ENCODE measurements at places on chromosomes 4 and X.
A peak's percentile ranks its signal among the peaks of the same experiment; 100 is the strongest.

DNA sequence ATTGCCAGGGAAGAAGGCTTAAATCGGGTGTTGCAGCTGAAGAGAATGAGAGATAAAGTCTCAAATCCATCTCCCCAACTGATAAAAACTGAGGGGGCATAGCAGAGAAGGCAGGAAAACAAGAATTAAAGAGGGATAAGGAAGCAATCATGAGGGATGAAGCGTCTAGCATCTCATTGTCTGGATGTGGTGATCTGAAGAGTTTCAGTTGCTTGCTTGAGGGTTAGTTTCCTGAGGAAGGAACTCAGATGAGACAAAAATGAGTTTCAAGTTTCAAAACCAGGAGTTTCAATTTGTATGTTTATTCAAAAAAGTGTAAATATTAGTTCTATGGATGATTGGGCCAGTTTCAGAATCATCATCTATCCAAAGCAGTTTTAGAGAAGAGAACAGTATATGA lies 496.9 kb downstream of the RAB28 start:
- DNase-seq: no peak

GRCh38 chr4:14916554-14917297 lies 85.6 kb upstream of the CPEB2 start:
- no peak for DNase-seq

GRCh38 chr4:84218031-84218430 lies 281.1 kb downstream of the NKX6-1 start:
- no peak for DNase-seq

- peak; percentile 21 for DNase-seq
Measured at GRCh38 chr4:47686294-47686872, 151.5 kb downstream of the CORIN start.

GRCh38 chr4:39279416-39279815 lies 86.7 kb downstream of the RFC1 start:
- no peak for DNase-seq

GRCh38 chr4:112881842-112882241 lies 167.6 kb upstream of the ANK2 start:
- DNase-seq: no peak

- DNase-seq: no peak
Measured at GRCh38 chr4:167290678-167291077, 56.4 kb upstream of the SPOCK3 start.

GRCh38 chr4:38235354-38235753 lies 275.2 kb downstream of the PTTG2 start:
- DNase-seq: no peak

DNA sequence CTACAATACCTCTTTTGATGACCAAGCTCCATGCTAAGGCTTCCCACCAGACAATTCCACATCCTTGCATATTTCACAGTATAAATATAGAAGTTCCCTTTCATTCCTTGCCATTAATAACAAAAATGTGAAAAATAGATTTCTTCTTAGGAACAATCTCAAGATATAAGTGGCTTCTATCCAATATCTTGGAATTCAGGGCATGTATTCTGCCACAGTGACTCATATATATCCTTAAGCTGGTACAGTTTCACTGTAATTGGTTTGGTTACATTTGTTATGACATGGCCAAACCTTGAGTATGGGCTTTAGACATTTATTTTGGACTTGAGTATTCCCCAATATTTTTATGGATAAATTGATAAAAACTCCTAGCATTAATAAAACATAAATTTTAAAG lies 181.7 kb upstream of the DDX53 start:
- no peak for DNase-seq

DNA sequence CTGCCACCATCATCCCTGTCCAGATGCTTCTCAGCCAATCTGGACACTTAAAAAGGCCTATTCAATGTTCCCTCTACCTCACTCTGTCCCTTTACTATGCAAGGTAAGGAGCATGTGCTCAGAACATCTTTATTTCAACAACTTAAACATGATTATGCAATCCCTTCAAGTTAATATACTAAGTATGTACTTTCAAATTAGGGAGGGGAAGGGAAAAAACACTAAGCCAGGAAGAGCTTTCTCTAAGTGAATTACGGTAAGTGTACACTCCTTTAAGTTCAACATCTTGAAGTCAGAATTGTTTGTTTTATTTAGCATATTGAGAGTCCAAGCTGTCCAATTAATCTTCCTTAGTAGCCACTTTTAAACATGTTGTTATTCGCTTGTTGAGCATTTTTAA lies 14.1 kb downstream of the SLC10A7 start:
- no peak for DNase-seq

GRCh38 chr4:165971933-165972332 lies 98.9 kb downstream of the TLL1 start:
- no peak for DNase-seq

GRCh38 chr4:106869551-106869950 lies 166.6 kb downstream of the DKK2 start:
- DNase-seq: no peak

- DNase-seq: no peak
Measured at GRCh38 chr4:13938299-13938698, 310.8 kb upstream of the BOD1L1 start.

- DNase-seq: no peak
Measured at GRCh38 chr4:185404031-185404430, 7.4 kb downstream of the ANKRD37 start.

GRCh38 chrX:13647709-13648212 lies 5.2 kb upstream of the TCEANC start:
- DNase-seq: peak; percentile 28

DNA sequence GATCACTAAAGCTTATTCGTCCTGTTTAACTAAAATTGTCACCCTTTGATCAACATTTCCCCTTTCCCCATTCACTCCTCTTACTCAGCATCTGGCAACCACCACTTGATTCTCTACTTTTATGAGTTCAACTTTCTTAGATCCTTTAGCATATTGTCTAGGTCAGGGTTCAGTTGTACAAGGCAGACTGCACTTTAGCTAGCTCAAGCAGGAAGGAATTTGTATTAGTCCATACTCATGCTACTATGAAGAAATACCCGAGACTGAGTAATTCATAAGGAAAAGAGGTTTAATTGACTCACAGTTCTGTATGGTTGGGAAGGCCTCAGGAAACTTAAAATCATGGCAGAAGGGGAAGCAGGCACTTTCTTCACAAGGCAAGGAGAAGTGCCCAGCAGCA lies 44.3 kb downstream of the TASL start:
- no peak for DNase-seq

DNA sequence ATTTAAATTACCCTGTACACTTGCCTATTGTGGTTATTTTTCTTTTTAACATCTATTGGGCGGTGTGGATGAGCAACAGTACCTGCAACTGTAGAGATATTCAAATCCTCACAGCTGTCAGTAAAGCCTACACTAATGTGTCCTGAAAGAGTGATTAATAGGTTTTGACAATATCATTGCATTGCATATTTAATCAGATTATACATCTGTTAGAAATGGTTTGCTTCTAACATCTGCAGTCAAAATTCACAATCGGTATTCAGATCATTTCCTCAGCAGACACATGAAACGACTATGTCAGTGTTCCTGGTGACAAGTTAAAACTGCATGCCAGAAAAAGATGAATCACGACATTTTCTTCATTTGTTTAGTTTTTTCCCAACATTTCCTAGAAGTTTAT lies 254.6 kb upstream of the EPHA5 start:
- DNase-seq: no peak

DNA sequence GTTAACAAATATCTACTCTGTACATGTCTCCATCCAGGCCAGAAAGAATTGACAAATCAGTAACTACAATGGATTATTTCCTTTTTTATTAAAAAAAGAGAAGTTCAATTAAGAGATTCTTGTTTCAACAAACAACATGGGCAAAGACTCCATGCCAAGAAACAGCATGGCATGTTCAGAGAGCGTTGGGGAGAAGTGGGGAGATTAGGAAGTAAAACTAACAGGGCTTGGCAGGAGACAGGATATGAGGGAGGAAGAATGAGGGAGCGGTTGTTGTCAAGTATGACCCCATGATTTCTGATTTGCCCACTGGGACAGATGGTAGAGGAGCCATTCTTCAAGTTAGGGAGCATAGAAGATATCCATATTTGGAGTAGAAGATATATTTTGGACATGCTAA lies 128.4 kb downstream of the RNF150 start:
- no peak for DNase-seq

DNA sequence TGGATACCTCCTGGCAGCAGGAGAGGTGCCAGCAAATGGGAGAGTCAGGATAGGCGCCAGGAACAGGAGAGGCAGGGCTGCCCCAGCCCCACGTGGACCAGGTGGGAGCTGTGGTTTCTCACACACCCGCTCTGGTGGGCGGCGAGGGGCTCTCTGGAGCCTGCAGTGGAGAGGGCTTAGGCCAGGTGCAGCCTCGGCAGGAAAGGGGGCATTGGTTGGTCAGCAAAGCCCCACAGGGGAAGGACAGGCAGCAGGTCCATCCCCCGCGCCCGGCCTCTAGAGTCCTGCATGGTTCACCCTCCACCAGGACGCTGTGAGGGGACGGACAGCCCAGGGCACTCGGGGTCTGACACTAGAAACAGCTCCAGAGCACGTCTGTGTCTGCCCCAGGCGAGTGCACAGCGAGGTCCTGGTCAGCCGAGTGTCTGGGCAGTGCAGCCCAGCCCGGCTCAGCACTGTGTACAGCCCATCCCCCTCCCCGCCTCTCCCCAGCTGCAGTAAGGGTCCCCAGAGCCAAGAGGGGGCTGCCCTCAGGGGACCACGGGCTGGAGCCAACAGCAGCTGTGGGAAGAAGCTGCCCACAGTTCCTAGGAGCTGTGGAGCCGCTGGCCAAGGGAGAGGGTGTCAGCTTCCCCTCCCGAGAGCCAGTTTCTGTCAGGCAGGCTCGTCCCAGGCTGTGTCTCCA lies 8.2 kb downstream of the ATP5ME start:
- DNase-seq: no peak

- no peak for DNase-seq
Measured at GRCh38 chrX:137432609-137433008, 133.3 kb upstream of the ZIC3 start.

GRCh38 chrX:16629909-16630308 lies 20.0 kb upstream of the S100G start:
- DNase-seq: no peak

DNA sequence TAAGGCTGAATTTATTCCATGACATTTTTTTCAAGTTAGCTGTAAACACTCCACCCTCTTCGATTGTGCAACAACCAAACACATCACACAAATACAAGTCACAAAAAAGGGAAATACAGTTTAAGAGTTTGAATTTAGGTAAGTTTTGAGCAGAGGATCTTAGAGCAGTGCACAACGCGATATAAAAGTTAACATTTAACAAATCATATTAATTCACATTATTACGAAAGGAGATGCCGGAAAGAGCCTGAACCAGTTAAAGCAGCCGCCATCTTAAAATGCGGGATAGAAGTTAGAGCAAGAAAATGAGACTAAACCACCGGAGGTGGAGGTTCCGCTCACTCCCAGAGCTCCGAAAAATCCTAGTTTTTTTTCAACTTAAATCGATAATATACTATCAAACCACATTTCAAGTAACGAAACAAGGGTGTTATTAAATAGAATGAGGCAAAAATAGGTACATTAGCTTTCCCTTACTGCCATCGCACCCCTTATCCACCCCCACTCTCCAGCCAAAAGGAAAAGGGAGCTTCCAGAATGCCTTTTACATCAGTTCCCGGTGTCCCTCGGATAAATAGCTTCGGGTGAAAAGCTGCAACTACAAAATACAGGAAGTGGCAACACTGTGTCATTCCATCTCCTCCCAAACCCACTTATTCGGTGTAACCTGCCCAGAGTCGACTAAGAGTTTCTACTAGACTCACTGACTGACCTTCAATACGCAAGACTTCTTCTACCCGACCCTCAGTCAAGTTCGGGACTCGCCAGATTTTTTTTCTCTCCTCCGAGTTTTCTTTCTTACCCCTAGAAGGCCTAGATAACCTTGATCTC lies 1.9 kb downstream of the UBE2D3 start:
- no peak for DNase-seq

DNA sequence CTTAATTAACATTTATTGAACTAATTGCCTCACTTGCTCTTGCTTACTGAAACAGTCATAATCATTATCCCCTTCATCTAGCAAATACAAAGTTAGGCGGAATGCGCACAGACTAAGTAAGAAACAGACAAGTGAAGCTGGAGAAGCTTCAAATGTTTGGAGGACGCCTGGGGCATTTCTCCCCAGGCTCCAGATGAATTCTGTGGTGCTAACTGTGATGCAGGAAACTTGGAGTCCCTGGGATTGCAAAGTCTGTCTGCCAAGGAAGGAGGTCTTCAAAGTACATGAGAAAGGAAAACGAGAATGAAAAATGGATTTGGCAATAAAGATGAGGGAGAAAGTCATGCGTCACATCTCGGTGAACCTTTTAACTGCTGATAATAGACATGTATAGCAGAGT lies 23.6 kb upstream of the MFAP3L start:
- no peak for DNase-seq

DNA sequence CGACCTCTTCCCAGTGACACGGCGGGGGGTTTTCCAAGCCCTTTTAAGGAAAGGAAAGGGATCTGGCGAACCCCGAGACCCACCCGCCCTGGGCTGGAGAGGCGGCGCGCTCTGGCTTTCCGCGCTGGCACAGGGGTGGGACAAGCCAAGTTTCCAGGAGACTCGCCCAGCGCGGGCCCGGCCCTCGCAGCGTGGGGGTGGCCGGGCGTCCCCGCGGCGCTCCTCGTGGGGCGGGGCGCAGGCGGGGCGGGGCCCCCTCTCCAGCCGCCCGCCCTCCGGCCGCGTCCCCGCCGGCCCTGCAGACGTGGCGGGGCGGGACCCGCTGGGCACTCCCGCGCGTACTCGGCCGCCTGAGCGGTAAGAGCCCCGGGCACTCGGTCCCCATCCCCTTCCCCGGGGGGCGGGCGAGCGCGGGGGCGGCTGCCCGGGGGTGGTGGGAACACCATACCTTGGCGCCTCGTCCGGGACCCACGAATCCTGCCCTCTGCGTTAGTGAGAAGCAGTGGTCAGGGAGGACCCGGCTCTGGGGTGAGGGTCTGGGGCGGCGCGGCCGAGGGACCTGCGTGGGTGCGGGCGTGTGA lies at the start of gene FAM114A1:
Gene FAM114A1 (plus strand): TSS at position 329 of the 581 bp plus-strand sequence. CDS start 10,273 bp downstream, outside the sequence.
- DNase-seq: no peak

DNA sequence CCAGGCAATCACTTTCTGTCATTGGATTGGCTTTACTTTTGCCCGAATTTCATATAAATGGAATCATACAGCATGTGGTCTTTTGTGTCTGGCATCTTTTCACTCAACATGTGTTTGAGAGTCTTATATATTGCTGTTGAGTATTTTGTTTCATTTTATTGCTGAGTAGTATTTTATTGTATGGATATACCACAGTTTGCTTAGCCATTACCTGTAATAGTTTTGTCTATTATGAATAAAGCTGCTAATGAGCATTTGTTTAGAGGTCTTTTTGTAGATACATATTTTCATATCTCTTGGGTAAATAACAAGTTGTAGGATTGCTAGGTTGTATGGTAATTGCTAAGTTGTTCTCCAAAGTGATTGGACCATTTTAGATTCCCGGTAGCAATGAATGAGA lies 105.7 kb downstream of the WWC2 start:
- no peak for DNase-seq

- no peak for DNase-seq
Measured at GRCh38 chr4:146212781-146213180, 1.6 kb upstream of the REELD1 start.

All from stimulated activated CD8-positive, alpha-beta memory T cell treated with anti-CD3 and anti-CD28 coated beads, Interleukin-4, amount 100 ng/mL, for 1 hour (primary cell).